ENCODE measurements at places on chromosomes 1 and 21. TPM values are rescaled to one million over a fixed set of nuclear protein-coding genes. Genes with fewer than 3 reads are reported as not detected.

The AMPD1 gene
- total RNA-seq: not detected

The INTS7 gene
- 9.5 TPM for total RNA-seq

The CLDN19 gene
- total RNA-seq: not detected

The LRRC53 gene
- total RNA-seq: not detected

GRCh38 chr1:112265931-112266330 is 130.1 kb upstream of the CTTNBP2NL start:
- no peak for ATAC-seq

- ATAC-seq: peak; percentile 66
These were observed 2.8 kb upstream of the C1orf162 start for GRCh38 chr1:111471012-111471411.

- ATAC-seq: peak; percentile 55
These were observed 45.2 kb upstream of the CNTN2 start for GRCh38 chr1:204997591-204998355.

- no peak for ATAC-seq
These were observed 102.7 kb upstream of the DPH5 start for GRCh38 chr1:101128211-101128727.

- no peak for ATAC-seq
These were observed 8.3 kb downstream of the SDE2 start for GRCh38 chr1:225990705-225991464.
